Muscle of leg (tissue), 16 donors: ENCODE measurements at places on chromosomes 6 and 20. TPM values are rescaled to one million over a fixed set of nuclear protein-coding genes. Genes with fewer than 3 reads are reported as not detected.

Gene UST
- 10.1 TPM for total RNA-seq

Gene SPAG4
- total RNA-seq = 1.2 TPM

Gene AHCY
- total RNA-seq = 126 TPM

Gene SEMG1
- total RNA-seq = not detected

Gene ZNF391
- 3.0 TPM for total RNA-seq

Gene NCOA7
- 5.9 TPM for total RNA-seq

Gene EFCAB8
- total RNA-seq = 0.22 TPM

Gene SRMS
- not detected for total RNA-seq

Gene ENPP3
- 0.31 TPM for total RNA-seq

Gene NRSN1
- total RNA-seq = not detected

Gene CD93
- total RNA-seq = 67.5 TPM

Gene TSHZ2
- 11.9 TPM for total RNA-seq

Gene PGM3
- 52.9 TPM for total RNA-seq

Gene PSORS1C1
- total RNA-seq = 1.3 TPM

Gene APCDD1L
- 2.1 TPM for total RNA-seq

Gene SPTLC3
- 3.5 TPM for total RNA-seq

Gene C6orf52
- total RNA-seq = 2.7 TPM

Gene MRPS26
- total RNA-seq = 46.1 TPM

Gene HLA-DQA1
- 2.6 TPM for total RNA-seq

Gene BHLHE23
- total RNA-seq = not detected

Gene DNMT3B
- total RNA-seq = 2.9 TPM

Gene WFDC10B
- total RNA-seq = not detected

Gene ALDH5A1
- total RNA-seq = 5.9 TPM

Gene RSPO4
- total RNA-seq = not detected

Gene RSPO3
- total RNA-seq = 8.8 TPM

Gene SAMD10
- 1.5 TPM for total RNA-seq

Gene RFX6
- total RNA-seq = not detected

Gene OR12D3
- total RNA-seq = not detected

Gene SLC22A3
- 8.2 TPM for total RNA-seq

Gene SPEF1
- total RNA-seq = 0.09 TPM

Gene RAB5IF
- 43.8 TPM for total RNA-seq

Gene KCNQ2
- 2.9 TPM for total RNA-seq

Gene BMP5
- total RNA-seq = 17.6 TPM

Gene ZC3H12D
- total RNA-seq = 0.27 TPM

Gene FAM184A
- 7.0 TPM for total RNA-seq

Gene CD24
- total RNA-seq = 19.0 TPM

Gene FAM217A
- total RNA-seq = not detected
